ENCODE measurements at places on chromosomes 7 and 10. TPM values are rescaled to one million over a fixed set of nuclear protein-coding genes. Genes with fewer than 3 reads are reported as not detected.

GRCh38 chr10:35824704-35825103, 182.6 kb upstream of the FZD8 start:
- DNase-seq, result no peak

DNA sequence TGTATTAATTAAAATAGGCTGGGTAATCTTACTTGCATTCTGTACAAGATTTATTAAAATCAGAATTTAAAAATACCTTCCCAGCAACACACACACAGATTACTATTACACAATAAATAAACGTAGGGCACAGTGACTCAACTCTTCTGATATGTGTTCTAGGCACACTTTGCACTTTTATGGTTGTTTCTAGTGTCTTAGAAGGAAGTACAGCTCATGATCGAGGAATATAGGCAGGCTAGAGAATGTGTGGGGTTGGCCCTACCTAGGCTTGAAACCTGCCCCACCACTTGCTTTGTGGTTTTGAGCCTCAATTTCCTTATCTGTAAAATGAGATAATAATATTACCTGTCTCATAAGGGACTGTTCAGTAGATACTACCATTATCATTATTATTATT, 30.5 kb downstream of the ARMC3 start:
- no peak for DNase-seq

DNA sequence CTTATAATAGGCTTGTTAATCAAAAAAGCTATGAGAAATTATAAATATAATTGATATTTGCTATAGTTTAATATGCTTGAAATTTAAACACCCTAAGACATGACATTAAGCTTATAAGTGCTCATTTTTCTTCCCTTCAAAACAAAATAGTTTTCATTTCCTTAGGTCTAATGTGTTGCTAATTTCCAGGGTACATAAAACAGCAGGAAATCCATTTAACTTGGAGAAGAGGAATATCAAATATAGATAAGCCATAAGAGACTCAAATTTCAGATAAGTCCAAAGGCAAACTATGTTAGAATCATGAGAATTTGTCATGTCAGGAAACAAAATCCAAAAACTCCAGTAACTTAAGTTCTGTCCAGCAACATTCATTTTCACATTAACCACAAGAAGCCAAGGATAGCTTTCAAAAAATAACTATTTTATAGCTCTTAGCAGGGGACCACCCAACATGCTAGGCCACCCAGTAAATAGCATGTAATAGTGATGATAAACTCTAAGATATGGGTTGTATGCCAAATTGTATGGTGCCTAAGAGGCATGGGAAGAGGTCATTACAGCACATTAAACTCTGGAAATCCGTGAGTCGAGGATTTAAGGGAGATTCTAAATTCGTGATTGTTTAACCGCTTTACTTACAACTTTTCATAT, 298.1 kb downstream of the CRPPA start:
- no peak for DNase-seq

GRCh38 chr7:94417901-94418300, 23.2 kb downstream of the COL1A2 start:
- DNase-seq, result no peak

DNA sequence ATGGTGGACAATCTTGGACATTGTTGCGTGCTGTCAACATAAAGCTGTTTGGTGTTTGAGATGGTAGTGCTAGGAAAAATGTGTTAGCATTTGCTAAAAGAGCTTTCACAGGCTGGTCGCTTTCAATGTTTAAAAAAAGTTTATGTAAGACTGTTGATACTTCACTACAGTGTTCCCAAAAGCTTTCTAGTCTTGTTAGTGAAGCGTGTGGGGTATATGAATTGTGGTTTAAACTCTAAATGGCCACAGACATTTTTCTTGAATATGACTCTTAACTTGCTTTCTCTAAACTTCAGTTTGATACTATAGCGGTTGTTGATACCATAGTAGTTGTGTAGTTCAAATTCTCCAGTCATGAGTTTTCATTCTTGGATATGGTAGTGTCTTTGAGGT, 44.9 kb downstream of the MCU start:
- DNase-seq, result no peak

The LIPF gene
- not detected for polyA plus RNA-seq

The SNCG gene
- polyA plus RNA-seq, result 141 TPM

The ARHGAP22 gene
- polyA plus RNA-seq, result 19.3 TPM

The SPDYE5 gene
- polyA plus RNA-seq, result not detected

The TFPI2 gene
- polyA plus RNA-seq, result 0.17 TPM
